Left renal pelvis (tissue), 4 donors: ENCODE measurements at places on chromosomes 2 and 18. TPM values are rescaled to one million over a fixed set of nuclear protein-coding genes. Genes with fewer than 3 reads are reported as not detected.
A peak's percentile ranks its signal among the peaks of the same experiment; 100 is the strongest.

DNA sequence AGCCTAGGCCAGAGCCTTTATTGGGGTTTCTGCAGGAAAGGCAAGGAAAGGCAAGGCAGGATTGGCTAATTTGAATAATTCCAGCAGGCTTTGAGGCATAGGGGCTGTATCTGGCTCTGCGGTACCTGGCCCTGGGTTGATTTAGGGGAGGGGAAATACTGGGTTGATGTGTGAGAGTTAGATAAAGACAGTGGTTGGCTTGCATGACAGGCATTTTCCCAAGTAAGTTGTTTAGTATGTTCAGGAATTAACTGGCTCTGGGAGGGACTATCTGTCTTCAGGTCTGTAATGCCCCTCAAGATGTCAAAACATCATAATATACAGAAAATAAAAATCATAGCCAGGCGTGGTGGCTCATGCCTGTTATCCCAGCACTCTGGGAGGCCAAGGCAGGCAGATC lies 98.7 kb downstream of the UBR3 start:
- DNase-seq: no peak

DNA sequence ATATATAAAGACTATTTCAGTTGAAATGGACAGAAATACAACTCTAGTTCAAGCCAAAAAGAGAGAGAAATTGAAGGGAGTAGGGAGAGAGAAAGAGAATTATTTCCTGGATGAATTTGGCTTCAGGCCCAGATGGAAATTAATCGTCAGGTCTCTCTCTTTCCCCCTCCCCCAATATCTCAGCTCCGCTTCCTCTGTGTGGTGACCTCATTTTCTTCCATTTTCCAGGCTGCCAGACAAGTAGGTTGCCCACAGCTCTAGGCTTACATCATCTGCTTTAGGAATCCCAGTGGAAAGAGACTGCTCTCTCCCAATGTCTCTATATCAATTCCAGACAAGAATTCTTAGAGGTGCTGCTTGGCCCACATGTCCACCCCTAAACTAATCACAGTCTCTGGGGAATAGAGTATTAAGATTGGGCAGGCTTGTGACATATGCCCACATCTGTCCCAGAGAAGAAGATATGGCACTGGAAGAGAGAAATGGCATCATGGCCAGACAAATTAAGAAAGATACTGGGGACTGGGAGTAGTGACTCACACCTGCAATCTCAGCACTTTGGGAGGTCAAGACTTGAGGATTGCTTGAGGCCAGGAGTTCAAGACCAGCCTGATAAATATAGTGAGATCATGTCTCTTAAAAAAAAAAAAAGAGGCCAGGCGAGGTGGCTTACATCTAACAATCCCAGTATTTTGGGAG lies 37.2 kb upstream of the CFAP36 start:
- no peak for DNase-seq

The UCN gene
- polyA plus RNA-seq: 1.0 TPM

- no peak for DNase-seq
Measured at GRCh38 chr2:197327073-197327471, 16.5 kb upstream of the ANKRD44 start.

GRCh38 chr18:60549338-60549960 lies 176.9 kb upstream of the MC4R start:
- peak; percentile 25 for DNase-seq
